Kasumi-1 (cell line): ENCODE measurements at places on chromosomes 4 and X.

GRCh38 chr4:17941731-17942130 is 79.8 kb downstream of the LCORL start:
- no peak for DNase-seq

DNA sequence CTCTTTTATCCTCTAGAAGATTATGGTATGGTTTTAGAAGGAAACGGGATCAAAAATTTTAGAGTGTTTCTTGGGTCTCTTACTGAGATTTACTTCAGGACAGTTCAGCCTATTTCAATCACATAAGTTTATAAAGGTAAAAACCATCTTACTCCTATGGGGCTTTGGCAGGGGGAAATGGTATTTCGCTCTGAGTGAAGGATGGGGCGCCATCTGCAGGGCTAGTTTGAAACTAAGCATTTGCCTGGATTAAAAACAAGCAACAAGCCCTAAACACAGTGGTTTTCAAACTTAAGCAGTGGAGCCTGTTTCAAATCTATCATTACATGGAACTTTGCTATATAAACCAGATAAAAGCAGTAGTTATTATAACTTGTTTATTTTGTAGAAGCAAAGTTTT is 361.5 kb upstream of the FMR1 start:
- DNase-seq: peak; percentile 7

- no peak for DNase-seq
Measured at GRCh38 chr4:122889726-122890125, 32.7 kb downstream of the NUDT6 start.

DNA sequence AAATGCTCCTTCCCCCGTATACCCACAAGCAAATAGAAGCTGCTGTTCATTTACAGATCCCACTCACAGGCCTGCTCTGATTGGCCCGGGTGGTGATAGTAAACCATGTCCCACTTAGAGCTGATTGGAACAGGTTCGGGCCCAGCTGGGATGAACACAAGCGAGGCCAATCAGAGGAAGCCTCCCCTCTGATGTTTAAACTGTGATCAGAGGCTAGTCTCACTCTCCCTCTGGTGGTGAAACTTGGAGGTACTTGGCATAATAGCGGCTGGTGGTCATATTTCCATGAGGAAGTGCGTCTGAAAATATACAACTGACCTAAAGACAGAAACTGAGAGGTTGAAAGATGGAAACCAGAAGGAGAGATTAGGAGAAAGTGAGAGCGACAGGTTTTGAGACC is 51.5 kb upstream of the TRPC3 start:
- DNase-seq: peak; percentile 7

- DNase-seq: no peak
Measured at GRCh38 chrX:154779261-154779660, 16.6 kb downstream of the DKC1 start.

DNA sequence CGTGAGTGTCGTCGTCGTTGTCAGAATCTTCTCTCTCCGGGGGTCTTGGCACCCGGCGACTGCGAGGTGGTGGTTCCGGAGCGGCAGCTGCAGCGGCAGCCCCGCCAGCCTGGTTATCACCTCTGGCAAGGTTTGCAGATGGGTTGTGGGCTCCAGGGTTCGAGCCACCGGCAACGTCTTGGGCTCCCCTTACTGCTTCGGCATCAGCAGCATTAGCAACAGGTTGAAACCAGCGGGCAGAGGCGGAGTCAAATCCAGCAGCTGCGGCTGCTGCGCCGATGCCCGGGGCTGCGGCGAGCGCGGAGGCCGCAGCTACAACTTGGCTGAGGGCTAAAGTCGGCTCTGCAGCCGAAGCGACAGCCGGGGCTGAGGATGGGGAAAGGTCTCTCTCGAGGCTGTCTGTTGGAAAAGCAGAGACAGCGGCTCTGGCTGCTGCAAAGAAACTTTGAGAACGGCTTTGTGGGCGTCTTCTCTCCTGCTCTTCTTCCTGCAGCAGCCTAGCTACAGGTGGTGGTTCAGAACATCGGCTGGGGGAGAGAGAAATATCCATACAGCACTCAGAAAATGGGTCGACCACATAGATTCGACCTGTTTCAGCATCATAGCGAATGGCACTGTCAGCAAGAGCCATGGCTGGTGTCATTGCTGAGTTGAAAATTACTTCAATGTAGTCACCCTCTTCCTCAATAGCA is 3.6 kb downstream of the IRS4 start:
- no peak for DNase-seq

DNA sequence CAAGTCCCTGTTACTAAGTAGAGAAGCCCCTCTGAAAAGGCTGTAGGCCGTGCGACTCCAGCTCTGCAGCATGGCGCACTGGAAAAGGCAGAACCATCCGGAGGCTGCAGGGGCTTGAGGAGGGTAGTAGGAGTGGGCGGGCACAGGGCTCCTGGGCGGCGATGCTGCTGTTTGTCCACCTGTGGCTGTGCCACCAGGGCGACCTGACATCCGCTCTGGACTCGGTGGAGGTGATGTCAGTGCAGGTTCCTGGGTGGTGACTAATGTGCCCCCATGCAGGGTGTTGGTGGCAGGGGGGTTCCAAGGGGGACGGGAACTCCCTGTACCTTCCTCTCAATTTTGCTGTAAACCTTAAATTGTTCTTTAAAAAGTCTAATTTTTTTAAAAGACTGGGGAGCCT is 58.3 kb downstream of the PCGF3 start:
- DNase-seq: no peak
